ENCODE measurements at places on chromosomes 4 and X.

- no peak for DNase-seq
Measured at GRCh38 chr4:27276307-27277073, 415.8 kb downstream of the STIM2 start.

GRCh38 chrX:154046031-154046781, 26.5 kb upstream of the IRAK1 start:
- no peak for DNase-seq

DNA sequence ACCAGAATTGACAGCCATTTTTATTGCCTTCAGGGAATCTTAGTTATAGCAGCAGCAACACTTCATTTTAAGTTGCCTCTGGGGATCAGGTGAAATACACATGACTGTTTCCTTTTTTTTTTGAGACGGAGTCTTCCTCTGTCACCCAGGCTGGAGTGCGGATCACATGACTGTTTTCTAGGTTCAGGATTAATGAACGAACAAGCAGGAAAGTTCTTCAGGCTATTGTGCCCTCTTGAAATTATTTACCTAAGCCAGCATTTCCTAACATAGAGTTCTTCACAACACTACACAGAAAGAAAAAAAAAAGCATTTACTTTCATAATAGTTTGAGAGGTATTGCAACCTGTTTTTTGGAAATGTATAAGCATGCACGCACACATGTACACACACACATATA, 2032.8 kb downstream of the PCDH7 start:
- no peak for DNase-seq

DNA sequence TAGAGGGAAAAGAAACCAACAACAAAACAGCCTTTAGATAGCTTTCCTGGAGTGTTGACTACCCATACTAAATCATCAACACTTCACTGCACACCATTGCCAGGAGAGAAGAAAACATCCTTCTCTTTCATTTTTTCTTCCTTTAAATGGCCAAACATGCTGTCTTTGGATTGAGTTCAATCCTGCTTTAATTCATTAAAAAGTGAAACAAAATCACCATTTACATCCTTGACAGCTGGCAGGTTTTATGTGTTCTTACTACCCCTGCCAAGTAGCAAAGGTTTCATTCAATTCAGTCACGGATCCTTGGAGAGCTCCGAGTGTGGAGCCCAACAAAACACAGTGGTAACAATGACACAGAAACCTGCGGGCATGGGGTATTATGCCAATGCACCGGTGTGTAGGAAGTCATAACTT, 568.3 kb downstream of the ANKRD50 start:
- DNase-seq: no peak

- DNase-seq: no peak
Measured at GRCh38 chr4:16827794-16828724, 70.4 kb downstream of the LDB2 start.

- no peak for DNase-seq
Measured at GRCh38 chr4:71296945-71297344, 41.9 kb upstream of the SLC4A4 start.

- no peak for DNase-seq
Measured at GRCh38 chr4:99054428-99054994, 34.1 kb downstream of the ADH5 start.

DNA sequence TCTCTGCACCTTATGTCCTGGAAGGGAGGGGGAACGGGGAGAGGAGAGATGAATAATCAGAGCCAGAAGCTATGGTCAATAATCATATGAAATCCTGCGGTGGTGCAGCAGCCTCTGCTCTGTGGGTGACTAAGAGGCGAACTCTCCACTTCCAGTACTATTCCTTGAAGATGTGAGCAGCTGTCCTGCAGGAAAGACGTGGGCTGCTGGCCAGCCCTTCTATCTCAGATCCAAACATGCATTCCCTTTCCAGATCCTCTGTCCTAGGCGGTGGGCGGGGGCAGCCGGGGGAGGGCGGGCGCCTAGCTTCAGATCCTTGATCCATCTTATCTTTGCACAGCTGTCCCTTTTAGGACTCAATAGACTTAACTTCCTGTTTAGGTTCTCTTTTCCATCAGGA, 34.5 kb downstream of the SPINK2 start:
- no peak for DNase-seq

DNA sequence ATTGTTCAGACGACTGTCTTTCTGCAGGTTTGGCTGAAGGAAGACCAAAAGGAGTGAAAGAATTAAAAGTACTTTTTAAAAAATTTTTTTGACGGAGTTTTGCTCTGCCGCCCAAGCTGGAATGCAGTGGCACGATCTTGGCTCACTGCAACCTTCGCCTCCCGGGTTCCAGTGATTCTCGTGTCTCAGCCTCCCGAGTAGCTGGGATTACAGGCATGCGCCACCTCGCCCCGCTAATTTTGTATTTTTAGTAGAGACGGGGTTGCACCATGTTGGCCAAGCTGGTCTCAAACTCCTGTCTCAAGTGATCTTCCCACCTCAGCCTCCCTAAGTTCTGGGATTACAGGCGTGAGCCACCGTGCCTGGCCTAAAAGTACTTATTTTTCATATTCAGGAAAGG, 86.3 kb downstream of the ITIH6 start:
- no peak for DNase-seq

GRCh38 chrX:149982310-149982709, 44.0 kb upstream of the EOLA2 start:
- DNase-seq: no peak

- no peak for DNase-seq
Measured at GRCh38 chr4:63430105-63430504, 979.1 kb downstream of the TECRL start.

- peak; percentile 87 for DNase-seq
Measured at GRCh38 chrX:71131510-71131909, 13.1 kb downstream of the MED12 start.

DNA sequence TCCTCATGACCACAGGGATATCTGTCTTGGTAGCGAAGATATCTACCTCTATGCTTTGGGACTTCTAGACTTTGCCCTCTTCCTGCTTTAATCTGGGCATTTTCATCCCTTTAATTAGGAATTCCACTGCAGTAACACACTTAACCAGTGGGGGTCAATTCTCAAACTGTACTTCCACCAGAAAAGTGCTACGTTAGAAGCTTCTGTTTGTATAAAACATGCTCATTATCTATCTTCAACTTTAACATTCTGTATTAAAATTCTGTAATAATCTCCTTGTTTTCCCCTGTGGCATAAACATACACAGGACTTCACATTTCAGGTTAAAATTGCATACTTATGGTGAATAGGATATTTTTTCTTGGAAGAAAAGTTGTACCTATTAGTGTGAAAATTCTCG, 105.6 kb downstream of the AMMECR1 start:
- DNase-seq: no peak

DNA sequence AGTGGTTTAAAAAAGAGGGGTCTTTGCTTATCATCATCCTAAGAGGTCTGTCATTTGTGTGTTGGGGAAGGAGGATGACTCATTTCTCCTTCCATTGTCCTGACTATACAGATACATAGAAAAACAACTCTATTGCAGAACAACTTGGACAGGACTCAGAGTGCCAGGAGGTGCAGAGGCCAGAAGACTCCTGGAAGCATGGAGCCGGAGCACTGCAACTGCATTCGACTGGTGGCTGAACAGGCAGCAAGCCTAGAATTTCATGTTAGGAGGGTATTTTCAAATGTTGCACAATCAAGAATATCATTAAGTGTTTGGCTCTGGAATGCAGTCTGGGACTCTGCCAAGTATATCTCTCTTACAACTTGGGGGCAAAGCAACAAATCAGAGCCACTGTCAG, 35.0 kb upstream of the MAML3 start:
- DNase-seq: no peak

GRCh38 chr4:25782482-25782881, 80.3 kb downstream of the SEL1L3 start:
- no peak for DNase-seq

DNA sequence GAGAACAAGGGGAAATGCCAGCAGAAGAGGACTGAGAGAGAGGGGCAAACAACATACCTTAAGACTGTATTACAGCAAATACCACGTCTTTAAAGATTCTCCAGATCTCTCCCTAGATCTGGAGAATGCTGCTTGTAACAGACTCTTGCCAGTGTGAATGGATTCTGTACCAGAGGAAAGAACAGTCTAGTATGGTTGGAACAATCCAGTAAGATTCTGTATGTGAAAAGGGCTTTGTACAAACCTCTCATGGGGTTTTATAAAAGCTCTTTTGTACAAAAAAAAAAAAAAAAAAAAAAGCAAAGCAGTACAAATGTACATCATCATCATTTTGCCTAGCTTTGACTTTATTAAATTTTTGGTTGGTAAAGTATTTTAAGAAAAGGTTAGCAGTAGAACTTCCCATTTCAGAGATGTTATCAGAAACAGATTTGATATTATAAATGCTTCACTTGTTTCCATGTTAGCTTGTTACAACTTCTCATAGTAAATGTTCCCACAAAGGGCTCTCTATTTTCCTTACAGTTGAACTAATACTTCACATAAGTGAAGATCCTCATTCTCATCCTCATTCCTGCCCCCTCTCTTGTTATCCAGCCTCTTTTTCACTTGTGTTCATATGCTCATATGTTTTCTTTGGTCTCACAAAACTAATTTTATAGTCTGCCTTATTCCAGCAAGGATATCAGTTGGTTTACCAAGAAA, 144.2 kb downstream of the EDA start:
- no peak for DNase-seq

- no peak for DNase-seq
Measured at GRCh38 chrX:17779434-17779833, 42.1 kb downstream of the SCML1 start.

DNA sequence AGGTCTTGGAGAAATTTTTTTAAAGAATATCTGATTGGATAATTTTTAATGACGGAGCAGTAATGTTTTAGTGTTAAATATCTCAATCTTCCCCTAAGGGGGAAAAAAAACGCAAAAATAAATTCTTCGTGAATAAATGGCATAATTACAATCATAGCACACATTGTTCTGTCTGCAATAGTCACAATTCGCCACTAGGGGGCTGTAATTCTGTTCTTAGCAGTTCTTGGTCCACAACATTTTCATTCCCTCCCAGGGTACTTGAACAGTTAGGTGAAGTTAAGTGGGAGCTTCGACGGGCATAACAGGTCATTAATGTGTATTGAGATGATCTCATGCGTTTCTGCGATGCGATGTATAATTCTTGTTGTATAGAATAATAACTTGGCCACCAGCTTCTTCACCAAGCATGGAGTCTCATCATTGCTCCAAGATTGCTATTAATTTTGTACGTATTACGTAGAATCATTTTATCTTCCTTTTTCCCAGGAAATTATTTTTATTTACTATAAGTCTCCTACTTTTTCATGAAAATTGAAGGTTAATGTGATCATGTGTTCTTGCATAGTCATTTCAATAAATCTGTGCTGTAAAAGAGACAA, 27.2 kb downstream of the HTR2C start:
- DNase-seq: peak; percentile 49

DNA sequence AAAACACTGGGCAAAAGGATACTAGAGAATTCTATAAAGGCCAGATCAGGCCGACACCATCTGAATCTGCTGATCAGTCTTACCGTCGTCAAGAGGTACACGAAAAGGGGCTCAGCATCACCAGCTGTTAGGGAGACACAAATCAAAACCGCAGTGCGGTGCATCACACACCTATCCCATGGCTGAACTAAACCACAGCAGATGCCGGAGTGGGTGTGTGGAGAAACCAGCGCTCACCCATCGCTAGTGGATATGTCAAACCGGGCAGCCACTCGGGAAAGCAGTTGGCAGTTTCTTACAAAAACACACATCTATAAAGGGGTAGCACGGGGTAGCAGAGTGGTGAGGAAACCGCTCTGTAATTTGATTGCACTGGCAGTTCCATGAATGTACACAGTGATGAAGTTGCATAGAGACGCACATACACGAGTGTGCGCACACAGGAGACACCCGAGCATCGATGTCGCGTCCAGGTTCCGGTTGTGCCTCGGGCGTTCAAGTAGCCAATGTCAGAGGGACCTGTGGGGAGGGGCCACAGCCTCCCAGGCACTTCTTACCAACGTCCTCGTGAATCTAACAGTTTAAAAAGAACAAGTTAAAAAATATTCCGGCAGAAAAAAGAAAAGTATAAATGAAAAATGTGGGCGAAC, 23.1 kb upstream of the CCNQ start:
- no peak for DNase-seq

- no peak for DNase-seq
Measured at GRCh38 chrX:68865300-68865699, 36.5 kb downstream of the EFNB1 start.

Data from hematopoietic multipotent progenitor cell treated with erythropoietin and hydrocortisone succinate and interleukin-3 and kit ligand, for 6 days (in vitro differentiated cells).